ENCODE measurements at places on chromosomes 12 and 14.

DNA sequence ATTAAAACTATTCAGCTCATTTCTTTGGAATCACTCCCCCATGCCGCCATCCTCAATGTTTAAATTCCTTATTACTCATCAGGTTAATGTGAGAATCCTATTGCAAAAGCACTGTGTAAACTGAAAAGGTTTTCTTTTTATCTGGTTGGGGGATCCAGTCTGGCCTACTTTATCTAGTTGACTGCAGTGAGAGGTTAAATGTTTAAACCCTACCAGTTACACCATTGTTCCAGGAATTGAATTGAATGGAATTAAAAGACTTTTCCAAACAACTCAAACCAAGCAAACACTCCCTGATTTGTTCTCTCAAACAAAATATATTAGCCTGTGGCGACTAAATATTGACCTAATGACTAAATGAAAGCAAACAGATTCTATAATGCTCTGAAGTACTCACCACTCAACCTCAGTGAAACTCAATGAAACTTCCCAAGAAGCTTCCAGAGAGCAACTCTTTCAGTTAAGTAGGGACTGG lies 100.5 kb downstream of the VEZT start:
- no peak for DNase-seq

- no peak for DNase-seq
These were observed 17.6 kb upstream of the GPR33 start for GRCh38 chr14:31505411-31505810.

DNA sequence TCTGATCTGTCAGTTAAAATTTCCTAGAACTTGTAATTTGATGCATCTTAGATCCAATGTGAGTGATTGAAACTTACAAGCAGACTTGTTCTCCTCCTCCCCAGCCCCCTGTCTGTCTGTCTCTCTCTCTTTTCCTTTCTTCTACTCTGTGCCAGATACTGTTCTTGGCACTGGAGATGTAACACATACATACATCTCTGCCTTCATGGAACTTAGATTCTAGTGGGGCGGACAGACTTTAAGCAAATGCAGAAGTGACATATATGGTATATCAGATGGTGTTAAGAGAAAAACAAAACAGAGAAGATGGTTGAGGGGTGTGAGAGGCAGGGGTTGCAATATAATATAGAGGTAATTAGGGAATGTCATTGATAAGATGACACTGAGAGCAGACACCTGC lies 6.6 kb downstream of the CHST11 start:
- DNase-seq = no peak

DNA sequence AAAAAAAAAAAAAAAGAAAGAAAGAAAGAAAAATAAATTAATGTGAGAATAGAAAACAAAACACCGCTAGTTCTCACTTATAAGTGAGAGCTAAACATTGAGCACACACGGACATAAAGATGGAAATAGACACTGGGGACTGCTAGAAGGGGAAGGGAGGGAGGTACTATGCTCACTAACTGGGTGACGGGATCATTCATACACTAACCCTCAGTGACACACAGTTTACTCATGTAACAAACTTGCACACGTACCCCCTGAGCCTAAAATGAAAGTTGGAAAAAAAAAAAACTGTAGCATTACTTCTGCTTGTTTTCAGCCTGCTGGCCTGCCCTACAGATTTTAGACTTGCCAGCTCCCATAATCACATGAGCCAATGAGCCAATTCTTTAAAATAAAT lies 10.5 kb upstream of the PRMT5 start:
- DNase-seq = no peak

- DNase-seq = no peak
These were observed 135.2 kb downstream of the RERGL start for GRCh38 chr12:17954788-17955187.

GRCh38 chr14:23068789-23069412 lies 11.6 kb upstream of the CDH24 start:
- DNase-seq = peak; percentile 48

GRCh38 chr14:103638594-103638993 lies 9.6 kb downstream of the KLC1 start:
- DNase-seq = peak; percentile 11

DNA sequence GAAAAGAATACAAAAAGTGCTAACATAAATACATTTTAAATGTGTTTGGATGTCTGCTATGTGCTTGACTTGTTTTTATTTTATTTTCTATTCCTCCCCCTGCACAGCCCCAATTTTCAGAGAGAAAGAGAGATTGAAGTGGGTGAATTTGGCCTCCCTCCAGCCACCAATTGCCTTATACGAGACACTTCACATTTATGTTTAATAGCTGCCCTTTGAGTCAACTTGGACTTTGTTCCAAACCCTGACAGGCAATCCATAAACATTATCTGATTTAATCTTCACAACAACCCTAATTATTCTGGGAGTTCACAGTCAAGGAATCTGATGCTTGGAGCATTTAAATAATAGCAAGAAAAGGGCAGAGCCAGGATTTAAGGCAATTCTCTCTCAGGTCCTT lies 161.7 kb downstream of the SLC15A4 start:
- no peak for DNase-seq

DNA sequence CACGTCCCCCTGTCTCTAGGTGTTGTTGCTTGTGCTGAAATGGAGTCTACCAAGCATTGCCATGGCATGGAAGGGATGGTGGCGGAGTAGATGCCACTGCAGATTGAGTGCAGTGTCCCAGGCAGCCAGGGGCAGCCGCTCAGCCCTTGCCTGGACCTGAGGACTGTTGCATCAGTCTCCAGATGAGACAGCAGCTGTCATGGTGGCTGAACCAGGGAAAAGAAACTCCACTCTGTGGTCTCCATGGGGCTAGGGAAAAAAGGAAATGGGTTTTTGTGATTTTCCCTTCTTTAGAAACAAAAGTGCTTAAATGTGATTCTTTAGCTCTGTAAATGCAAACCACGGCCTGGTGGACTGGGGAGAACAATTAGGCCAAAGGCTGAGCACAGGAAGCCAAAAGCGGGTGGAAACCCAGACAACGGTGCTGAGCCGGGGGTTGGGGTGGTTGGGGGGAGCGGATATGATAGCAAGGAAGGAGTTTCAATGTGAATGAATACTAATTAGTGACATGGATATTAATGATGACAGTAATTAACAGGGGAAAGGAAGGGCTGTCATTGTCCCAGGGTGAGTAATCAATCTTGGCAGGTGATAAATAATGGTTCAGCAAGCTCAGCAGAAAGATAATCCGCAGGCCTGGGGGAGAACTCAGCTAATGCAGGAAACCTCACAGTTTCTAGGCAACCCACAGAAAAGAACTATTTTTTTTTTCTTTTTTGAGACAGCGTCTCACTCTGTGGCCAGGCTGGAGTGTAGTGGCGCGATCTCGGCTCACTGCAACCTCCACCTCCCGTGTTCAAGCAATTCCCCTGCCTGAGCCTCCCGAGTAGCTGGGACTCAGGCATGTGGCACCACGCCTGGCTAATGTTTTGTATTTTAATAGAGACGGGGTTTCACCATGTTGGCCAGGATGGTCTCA lies 442.6 kb downstream of the DPF3 start:
- no peak for DNase-seq

GRCh38 chr12:90978117-90978770 lies 23.3 kb upstream of the CCER1 start:
- no peak for DNase-seq

GRCh38 chr12:53267306-53267998 lies 647 bp upstream of the ESPL1 start:
- peak; percentile 27 for DNase-seq

DNA sequence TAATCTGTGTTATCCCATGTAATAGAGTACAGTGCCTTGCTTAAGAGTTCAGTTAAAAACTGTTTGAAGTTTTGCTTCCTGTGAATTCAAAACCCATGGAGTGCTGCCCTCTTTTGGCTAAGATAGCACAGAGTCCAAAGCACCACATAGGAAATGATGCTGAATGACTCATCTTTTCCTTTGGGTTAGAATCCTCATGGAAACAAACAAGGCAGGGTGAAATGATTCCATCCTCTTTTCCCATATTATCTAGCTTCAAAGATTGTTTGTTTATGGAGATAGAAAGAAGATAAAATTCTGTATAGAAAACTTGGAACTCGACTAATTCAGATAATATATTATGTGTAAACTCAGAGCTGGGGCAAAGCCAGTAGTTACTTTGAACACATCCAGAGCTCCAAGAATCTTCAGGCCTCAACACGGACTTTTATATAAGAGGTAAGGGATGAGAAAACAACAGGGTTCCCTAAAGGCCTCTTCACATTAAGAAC lies 87.4 kb downstream of the OTOGL start:
- no peak for DNase-seq

DNA sequence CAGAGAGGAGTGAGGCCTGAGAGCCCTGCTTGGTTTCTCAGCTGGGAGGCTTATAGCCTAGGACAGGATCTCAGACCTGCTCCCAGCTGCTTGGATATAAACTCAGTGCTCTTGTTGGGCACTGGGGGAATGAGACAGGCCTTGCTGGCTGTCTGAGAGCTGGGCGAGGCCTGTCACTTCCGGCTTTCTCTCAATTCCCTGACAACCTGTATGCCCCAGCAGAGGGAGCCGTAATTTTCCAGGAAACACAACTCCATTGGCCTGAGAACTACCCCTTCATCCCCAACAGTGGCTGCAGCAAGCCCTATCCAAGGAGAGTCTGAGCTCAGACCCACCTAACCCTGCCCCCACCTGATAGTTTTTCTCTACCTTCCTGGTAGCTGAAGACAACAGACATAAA lies 258.3 kb upstream of the STXBP6 start:
- no peak for DNase-seq

- no peak for DNase-seq
These were observed 33.2 kb upstream of the PRKAB1 start for GRCh38 chr12:119634743-119635142.

- DNase-seq = no peak
These were observed 212.4 kb upstream of the FLRT2 start for GRCh38 chr14:85317491-85318021.

DNA sequence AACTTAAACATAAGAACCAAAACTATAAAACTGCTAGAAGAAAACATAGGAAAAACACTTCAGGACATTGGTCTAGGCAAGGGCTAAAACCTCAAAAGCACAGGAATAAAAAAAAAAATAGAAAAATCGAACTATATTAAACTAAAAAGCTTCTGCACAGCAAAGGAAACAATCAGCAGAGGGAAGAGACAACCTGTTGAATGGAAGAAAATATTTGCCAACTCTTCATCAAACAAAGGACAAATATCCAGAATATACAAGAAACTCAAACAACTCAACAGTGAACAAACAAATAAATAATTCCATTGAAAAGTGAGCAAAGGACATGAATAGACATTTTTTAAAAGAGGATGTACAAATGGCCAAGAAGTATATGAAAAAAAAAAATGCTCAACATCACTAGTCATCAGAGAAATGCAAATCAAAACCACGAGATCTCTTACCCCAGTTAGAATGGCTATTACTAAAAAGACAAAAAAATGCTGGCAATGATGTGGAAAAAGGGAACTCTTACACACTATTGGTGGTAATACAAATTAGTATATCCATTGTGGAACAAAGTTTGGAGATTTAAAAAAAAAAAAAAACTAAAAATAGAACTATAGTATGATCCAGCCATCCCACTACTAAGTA lies 152.0 kb downstream of the NDUFA12 start:
- no peak for DNase-seq

GRCh38 chr14:101187816-101188570 lies 284.5 kb upstream of the RTL1 start:
- no peak for DNase-seq

GRCh38 chr12:132610051-132610759 lies at the start of gene LRCOL1:
LRCOL1 (minus strand) TSS chr12:132610582; CDS start chr12:132606251, 4,331 bp downstream.
- no peak for DNase-seq

- DNase-seq = no peak
These were observed 277.9 kb downstream of the SSPN start for GRCh38 chr12:26473291-26473690.

DNA sequence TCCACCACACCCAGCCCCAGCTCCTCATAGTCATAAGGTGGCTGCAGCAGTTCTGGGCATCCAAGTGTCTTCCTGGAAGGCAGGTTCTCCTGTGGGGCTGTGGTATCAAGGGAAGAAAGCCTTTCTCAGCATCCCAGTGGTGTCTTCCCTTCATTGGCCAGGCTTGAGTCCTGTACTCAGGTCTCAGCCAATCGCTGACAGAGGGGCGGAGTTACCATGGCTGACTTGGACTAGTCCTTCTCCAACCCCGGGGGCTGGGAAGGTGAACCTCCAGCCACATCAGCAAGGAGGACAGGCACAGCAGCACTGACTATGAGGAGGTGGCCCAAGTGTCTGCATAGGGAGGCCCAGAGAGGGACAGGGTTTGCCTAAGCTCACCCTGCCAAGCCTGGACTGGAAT lies 64.0 kb upstream of the SLC24A4 start:
- DNase-seq = no peak

GRCh38 chr12:51450806-51451205 lies 26.2 kb downstream of the SLC4A8 start:
- no peak for DNase-seq

DNA sequence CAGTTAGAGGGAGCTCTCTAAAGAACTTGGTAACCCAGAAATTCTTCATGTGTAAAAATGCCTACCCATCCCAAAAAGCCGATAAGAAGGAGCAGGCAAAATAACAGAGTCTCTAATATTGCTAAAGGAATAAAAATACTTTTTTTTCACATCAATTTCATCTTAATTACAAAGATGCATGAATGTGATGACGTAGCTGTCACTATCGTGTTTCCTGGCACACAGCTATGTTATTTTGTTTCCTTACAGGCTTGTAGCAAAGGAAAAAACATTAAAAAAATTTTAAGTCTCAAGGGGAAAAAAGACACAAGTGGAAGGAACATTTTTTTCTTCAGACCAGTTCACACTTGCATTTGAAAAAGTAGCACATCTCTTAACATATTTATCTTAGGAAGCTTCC lies 10.3 kb upstream of the LGALS3 start:
- DNase-seq = no peak

DNA sequence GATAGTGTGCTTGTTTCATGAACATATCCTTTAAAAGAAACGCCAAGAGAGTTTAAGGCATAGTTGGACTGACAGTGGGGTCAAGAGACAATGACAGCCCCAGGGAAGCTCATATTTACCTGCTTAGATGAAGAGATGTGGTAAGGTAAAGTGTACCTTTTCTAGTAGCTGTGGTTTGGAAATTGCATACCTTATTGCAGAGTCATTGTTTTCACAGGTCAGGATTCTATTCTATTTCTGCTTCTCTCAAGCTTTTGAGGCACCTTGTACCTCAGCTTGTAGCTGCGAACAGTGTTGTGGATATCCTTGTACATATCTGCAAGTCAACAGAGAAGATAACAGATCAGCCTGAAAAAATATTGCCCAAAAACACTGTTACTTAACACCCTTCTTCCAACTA lies 47.7 kb downstream of the ATP6V1D start:
- DNase-seq = no peak
